Activated CD4-positive, alpha-beta T cell treated with anti-CD3 and anti-CD28 coated beads, Interleukin-2, Interleukin-6, amounts not matched to agents 100 ng/mL and 50 ng/mL, durations not matched to agents 16 hours and 8 hours (primary cell): ENCODE measurements at places on chromosomes 5 and 9.

DNA sequence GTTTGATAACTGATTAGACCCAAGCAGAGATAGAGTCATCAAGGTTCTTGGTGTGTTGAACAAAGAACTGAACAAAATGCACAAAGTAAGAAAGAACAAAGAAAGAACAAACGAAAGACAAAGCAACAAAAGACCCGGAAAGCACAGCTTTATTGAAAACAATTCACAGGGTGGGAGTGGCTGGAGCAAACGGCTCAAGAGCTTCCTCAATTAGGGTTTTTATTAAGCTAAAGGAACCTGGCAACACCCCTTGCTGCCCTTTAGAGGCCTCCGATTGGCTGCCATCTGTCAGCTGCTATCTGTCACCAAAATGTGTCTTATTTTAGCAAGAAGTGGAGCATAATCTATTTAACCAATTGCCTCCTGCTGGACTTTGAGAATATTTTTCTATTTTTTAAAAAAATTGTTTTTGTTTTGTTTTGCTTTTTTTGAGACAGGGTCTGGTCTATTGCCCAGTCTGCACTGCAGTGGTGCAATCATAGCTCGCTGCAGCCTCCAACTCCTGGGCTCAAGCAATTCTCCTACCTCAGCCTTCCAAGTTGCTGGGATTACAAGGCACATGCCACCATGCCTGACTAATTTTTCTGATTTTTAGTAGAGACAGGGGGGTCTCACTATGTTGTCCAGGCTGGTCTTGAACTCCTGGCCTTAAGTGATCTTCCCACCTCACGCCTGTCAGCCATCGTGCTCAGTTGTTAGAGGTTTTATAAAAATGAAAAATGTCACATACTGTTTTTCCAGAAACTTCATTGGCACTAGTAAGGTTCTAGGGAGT lies 7.7 kb upstream of the ABO start:
- no peak for DNase-seq

DNA sequence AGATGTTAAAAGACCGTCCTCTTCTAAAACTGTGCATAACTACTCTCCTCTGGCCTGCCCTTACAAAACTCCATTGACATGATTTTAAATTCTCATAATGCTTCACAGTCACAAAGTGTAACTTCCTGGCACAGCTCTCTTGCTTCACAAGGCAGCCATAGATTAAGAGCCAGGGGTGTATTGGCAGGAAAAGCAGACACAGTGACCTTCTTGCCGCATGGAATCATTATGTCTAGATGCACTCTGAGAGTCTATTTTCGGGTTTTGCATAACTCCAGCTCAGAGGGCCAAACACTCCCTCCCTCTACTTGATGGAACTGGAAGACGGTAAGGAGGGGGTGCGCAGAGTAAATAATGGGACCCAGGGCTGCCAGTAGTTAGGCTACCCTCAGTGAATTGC lies 110.1 kb downstream of the MARCHF3 start:
- no peak for DNase-seq

DNA sequence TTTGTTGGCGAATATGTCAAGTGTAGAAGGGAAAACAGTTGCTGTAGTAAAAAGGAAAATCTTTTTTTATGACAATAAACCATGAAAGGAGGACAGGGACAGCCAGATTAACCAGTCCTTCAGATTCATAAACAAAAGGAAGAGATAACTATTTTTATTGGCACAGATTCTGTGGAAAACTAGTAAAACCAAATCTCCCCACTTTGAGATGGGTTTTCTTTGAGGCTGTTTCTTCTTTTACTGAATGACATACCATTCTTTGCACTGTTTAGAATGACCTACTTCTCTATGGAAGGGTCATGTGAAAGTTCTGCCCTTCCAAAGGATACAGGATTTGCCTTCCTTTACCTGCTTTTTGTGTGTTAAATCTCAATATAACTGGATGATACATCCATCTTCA lies 13.7 kb downstream of the CAST start:
- no peak for DNase-seq

- no peak for DNase-seq
These were observed 22.9 kb downstream of the TENT4A start for GRCh38 chr5:6736106-6736505.

GRCh38 chr5:77795268-77795667 lies 19.1 kb upstream of the TBCA start:
- DNase-seq, result no peak

- DNase-seq, result no peak
These were observed 111.2 kb downstream of the STRBP start for GRCh38 chr9:123157221-123157620.

GRCh38 chr9:125649315-125649714 lies 57.7 kb downstream of the MAPKAP1 start:
- no peak for DNase-seq

DNA sequence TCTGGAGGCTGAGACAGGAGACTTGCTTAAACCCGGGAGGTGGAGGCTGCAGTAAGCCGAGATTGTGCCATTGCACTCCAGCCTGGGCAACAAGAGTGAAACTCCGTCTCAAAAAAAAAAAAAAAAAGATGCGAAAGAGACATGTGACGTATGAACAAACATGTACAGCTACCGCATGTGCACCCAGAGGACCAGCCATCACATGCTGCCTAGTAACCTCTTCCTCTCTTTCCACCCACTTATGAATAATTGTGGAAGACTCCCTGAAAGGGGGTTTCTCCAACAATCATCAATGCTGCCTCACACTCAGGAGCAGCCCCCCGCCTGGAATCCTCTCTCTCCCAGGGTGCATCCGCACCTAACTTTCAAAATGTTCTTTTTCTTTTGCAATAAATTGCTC lies 2.2 kb downstream of the SARDH start:
- no peak for DNase-seq

DNA sequence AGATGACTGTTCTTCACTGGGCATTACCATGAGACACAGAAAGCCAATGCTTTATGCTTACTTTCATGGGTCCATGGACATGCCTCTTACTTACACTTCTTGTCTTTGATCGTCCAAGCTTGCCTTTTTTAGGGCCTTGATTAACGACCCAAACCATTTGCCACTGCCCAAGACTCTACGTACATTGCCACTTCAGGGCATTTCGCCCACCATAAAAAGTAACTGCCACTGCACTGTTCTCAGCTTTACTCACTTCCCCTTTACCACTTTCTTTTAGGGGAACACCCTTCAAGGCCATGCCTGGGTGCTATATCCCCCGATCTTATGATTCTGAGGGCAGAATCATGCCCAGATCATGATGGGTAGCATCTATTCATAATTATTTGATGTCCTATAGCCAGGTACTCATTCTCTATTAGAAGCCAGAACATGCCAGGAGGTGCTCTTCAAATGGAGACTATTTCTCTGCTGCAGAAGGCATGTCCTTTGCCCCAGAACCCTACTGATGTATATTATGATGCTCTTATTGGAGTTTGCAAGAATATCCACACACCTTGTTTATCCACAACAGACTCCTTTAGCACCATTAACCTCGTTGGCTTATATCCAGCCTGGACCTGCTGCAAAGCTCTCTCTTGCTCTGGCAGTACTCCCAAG lies 64.1 kb upstream of the RAD23B start:
- no peak for DNase-seq

DNA sequence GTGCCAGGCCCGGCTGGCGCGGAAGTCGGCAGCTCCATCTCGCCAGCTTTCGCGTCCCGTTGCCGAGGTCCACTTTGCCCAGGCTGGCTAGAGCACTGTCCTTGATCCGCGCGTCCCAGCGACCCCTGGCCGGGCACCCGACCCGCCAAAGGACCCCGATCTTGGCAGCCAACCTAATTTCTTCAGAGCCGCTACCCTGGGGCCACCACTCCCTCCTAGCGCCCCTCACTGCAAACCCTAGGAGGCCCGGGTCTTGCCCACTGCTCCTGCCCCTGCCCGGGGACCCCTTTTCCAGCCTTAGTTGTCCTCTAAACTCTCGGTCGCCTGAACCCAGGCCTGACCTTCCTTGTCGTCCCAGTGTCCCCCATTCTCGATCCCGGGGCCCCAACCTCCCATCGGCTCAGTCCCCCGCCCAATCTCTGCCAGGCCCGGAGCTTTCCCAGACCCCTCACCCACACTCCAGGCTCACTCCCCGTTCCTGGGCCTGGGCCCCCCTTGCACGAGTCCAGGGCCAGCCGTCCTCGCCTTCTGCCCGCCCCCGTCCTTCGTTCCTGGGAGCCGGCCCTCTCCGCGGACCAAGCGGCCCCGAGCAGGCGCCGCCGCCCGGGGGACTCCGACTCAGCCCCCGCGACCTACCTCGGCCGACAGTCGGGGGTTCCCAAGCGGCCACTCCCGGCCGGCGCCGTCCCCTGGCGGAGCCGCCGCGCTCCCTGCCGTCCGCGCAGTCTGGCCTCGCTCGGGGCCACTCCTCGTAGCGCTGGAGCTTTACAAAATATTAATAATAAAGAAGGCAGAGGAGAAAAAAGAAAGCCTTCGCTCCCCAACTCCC lies 701 bp upstream of the LMX1B start:
- no peak for DNase-seq

GRCh38 chr9:97545486-97545885 lies 44.0 kb downstream of the TMOD1 start:
- DNase-seq, result no peak

GRCh38 chr9:86168256-86168655 lies 68.9 kb upstream of the GOLM1 start:
- no peak for DNase-seq

- DNase-seq, result peak; percentile 62
These were observed 3.0 kb upstream of the HRCT1 start for GRCh38 chr9:35903049-35903448.

- DNase-seq, result no peak
These were observed 2.7 kb upstream of the PTAR1 start for GRCh38 chr9:69762527-69762926.

- DNase-seq, result no peak
These were observed 93.4 kb upstream of the SLC25A48 start for GRCh38 chr5:135741040-135741439.
